ENCODE measurements at places on chromosomes 6 and 20.

DNA sequence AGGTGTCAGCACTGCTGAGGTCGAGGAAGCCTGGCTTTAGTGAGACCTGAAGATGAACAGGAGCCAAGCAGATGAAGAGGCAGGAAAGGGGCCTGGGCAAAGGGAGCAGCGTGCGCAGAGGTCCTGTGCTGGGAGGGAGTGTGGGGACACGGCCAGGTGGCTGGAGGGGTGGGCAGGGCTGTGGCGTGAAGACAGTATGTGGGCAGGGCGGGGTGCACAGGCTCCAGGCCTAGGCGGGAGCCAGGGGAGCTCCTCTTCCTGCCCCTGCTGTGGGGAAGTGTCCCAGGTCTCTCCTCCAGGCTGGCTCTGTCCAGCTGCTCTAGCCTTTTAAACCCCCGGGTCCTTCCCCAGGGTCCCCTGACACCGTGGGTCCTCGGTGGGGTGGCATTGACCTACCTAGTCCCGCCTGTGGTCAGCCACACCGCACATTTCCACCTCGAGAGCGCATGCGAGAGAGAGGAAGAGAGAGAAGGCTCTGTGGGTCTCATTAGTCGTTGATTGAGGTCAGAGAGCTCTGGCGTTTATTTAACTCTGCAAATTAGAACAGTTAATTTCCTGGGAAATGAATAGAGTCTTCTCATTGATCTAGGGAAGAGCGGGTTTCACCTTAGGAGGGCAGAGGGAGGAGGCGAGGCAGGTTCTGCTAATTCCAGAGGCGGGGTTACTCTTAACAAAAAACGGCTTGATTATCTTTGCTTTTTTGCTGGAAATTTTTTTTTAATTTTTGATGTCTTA is 68.8 kb downstream of the CDH4 start:
- H3K27me3 ChIP-seq: no peaks in the 10 kb centered on the region
- no peaks in the 10 kb centered on the region for H3K4me1 ChIP-seq
- DNase-seq: no peak
- no peak overlapping the region for H3K27ac ChIP-seq
- no peaks in the 10 kb centered on the region for H3K36me3 ChIP-seq

DNA sequence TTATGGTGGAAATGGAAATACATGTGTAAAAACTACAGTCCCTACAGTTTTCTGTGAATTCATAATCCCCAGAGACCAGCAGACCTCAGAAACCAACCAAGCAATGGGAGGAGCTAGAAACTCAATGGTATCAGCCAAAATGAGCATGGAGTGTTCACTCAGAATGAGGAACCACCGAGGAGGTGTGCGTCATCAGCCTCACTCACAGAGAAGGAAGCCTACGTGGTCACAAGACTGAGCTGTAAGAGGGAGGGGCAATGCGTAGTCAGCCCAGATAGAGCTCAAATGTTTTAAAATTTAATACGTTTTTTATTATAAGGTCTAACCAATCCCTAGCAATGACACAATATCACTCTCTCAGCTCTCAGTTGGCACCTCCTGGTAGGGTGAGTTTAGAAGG is 17.4 kb downstream of the MYLK4 start:
- no peaks in the 10 kb centered on the region for H3K27me3 ChIP-seq
- H3K4me1 ChIP-seq: no peaks in the 10 kb centered on the region
- H3K27ac ChIP-seq: no peak overlapping the region
- DNase-seq: peak; percentile 15
- H3K4me3 ChIP-seq: no peak overlapping the region
- H3K36me3 ChIP-seq: no peaks in the 10 kb centered on the region

- no peaks in the 10 kb centered on the region for H3K27me3 ChIP-seq
- H3K27ac ChIP-seq: no peak overlapping the region
- DNase-seq: no peak
- H3K36me3 ChIP-seq: peaks cover 44% of the 10 kb centered on the region
- H3K4me1 ChIP-seq: peaks cover 17% of the 10 kb centered on the region
These were observed 5.6 kb downstream of the PLAGL2 start for GRCh38 chr20:32201977-32202363.

GRCh38 chr20:57717797-57718196 is 8.0 kb upstream of the PMEPA1 start:
- no peak for DNase-seq
- H3K27ac ChIP-seq: no peak overlapping the region
- H3K36me3 ChIP-seq: no peaks in the 10 kb centered on the region
- H3K4me3 ChIP-seq: no peak overlapping the region
- no peaks in the 10 kb centered on the region for H3K27me3 ChIP-seq
- H3K4me1 ChIP-seq: no peaks in the 10 kb centered on the region

DNA sequence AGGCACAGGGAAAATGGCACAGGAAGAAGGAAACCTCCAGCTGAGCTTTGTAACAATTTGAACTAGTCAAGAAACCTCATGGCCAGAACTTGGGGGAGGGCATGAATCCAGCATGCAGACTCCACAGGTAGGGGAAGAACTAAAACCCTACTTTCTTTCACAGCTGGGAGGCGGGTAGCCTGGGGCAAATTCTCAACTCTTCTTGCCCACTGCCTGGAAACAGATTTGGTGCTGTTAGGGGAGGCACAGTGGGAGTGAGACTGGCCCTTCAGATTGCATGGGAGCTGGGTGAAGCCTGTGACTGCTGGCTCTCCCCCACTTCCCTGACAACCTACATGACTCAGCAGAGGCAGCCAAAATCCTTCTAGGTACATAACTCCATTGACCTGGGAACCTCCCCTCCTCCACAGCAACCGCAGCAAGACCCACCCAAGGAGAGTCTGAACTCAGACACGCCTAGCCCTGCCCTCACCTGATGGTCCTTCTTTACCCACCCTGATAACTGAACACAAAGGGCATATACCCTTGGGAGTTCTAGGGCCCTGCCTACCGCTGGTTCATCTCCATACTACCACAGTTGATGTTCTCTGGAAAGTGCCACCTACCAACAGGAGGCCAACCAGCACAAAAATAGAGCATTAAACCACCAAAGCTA is 37.2 kb upstream of the TRIM27 start:
- H3K27me3 ChIP-seq: no peaks in the 10 kb centered on the region
- H3K4me3 ChIP-seq: no peak overlapping the region
- H3K4me1 ChIP-seq: no peaks in the 10 kb centered on the region
- no peaks in the 10 kb centered on the region for H3K36me3 ChIP-seq
- no peak for DNase-seq

DNA sequence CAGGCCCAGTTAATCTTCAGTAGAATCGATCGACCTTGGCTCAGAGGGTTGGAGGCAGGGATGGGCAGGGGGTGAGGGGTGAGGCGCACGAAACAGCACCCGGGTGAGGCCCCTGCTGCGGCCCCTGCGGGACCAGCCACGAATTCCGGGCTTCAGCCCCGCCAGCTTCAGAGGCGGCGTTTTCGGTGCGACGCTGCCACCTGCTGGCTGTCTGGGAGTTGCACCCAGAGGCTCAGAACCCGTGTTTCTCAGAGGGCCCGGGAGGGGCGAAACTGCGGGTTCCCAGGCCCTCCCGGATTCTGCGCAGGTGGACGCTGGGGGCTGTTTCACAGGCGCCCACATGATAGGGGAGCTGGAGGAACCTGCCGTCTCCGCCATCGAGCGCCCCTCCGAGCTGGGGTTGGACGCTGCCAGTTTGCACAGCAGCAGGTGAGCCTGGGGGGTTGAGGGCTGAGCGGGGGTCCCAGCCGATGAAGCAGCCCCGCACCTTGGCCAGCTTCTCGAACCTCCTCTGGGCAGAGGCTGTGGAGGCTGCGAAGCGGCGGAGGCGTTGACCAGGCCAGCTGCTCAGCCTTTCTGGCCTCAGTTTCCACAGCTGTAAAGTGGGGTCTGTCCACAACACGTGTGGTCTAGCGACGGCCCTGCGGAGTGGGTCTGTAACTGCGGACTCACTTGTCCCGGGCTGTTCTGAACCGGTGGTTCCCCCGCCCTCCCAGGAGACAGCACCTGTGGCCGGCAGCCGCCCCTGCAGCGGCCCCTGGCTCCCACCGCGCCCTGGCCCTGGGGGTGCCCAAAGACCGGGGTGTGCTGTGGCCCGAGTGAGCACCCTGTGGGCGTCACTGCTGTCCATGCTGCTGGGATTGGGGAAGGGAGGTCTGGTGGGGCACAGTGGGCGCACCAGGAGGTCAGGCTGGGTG is 2.5 kb upstream of the BHLHE23 start:
- H3K27ac ChIP-seq: no peak overlapping the region
- peak overlapping the region; percentile 53 for H3K4me3 ChIP-seq
- DNase-seq: peak; percentile 74

- no peak overlapping the region for H3K4me3 ChIP-seq
- no peak for DNase-seq
- no peaks in the 10 kb centered on the region for H3K4me1 ChIP-seq
- H3K36me3 ChIP-seq: no peaks in the 10 kb centered on the region
- no peaks in the 10 kb centered on the region for H3K27me3 ChIP-seq
These were observed 125.6 kb downstream of the TSHZ2 start for GRCh38 chr20:53097791-53098190.

DNA sequence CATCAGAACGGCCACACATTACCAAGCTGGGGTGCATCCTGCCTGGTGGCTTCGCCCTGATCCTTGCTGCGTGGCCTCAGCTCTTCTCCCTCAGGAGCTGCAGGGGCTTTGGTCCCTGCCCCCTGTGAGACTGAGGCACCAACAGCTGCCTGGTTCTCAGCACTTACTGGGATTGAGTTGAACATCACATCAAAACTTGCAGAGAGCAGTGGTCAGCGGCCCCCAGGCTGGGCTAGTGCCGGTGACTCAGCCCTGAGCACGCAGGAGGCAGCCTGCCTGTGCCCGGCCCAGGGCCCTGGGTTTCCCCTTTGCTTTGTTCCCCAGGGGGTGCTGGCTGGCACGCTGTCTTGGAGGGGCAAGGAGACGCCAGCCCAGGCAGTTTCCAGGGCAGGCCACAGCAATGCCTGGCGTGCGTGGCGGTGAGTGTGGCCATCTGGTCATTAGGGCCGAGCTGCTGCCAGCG is 63.3 kb downstream of the DLL1 start:
- H3K27me3 ChIP-seq: peaks cover 15% of the 10 kb centered on the region
- no peaks in the 10 kb centered on the region for H3K36me3 ChIP-seq
- H3K4me3 ChIP-seq: no peak overlapping the region
- no peak overlapping the region for H3K27ac ChIP-seq

DNA sequence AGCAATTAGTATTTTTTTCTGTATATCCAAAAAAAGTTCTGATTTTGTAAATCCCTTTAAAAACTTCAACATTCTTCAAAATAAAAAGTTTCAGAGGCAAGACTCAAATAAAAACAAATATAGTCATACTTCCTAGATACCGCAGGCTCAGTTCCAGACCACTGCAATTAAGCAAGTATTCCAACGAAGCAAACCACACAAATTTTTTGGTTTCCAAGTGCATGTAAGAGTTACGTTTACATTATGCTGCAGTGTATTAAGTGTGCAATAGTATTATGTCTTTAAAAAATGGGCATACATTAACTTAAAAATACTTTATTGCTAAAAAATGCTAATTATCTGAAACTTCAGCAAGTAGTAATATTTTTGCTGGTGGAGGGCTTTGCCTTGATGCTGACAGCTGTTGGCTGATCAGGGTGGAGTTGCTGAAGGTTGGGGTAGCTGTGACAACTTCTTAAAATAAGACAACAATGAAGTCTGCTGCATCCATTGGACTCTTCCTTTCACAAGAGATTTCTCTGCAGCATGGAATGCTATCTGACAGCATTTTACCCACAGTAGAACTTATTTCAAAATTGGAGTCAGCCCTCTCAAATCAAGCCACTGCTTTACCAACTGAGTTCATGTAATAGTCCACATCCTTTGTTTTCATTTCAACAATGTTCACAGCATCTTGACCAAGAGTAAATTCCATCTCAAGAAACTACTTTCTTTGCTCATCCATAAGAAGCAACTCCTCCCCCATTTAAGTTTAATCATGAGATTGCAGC is 46.0 kb downstream of the PHIP start:
- H3K36me3 ChIP-seq: peaks cover 8% of the 10 kb centered on the region
- no peak overlapping the region for H3K27ac ChIP-seq
- no peaks in the 10 kb centered on the region for H3K27me3 ChIP-seq
- DNase-seq: no peak
- no peak overlapping the region for H3K4me3 ChIP-seq
- H3K4me1 ChIP-seq: no peaks in the 10 kb centered on the region

DNA sequence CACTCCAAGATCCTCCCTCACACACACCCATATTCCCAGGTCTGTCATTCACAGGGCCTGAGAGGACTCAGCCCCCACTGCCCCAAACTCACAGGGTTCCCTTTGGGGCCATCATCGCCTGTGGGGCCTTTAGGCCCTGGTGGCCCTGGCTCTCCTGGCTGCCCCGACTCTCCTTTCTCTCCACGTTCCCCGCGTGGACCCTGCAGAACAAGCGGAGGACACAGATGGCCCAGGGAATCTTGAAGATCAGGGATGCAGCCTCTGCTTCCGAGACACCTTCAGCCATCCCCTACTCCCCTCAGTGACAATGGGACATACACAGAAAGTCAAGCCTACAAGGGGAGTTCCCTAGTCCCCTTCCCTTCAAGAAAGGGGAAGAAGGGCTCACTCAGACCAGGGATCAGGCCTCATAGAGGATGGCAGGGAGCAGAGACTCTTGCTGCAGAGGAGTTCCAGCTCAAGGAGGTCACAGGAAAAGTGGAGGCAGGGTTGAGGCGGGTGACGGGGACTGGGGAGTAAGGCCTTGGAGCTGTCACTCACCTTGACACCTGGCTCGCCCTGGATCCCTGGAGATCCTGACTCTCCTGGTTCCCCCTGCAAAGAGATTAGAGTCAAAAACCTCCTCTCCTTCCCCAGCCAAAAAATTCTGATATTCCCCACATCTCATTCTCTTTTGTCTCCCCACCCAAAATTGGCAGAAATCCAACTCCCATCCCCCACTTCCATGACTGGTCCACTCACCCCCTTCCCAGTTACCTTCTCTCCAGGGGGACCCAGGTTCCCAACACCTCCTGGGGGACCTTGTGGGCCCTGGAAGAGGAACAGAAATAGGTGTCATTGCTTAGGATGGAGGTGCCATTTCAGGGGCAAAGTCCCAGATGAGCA is 22.7 kb downstream of the COL11A2 start:
- no peak for DNase-seq
- no peak overlapping the region for H3K27ac ChIP-seq
- H3K36me3 ChIP-seq: no peaks in the 10 kb centered on the region
- H3K27me3 ChIP-seq: peaks cover 50% of the 10 kb centered on the region
- no peaks in the 10 kb centered on the region for H3K4me1 ChIP-seq
- no peak overlapping the region for H3K4me3 ChIP-seq

DNA sequence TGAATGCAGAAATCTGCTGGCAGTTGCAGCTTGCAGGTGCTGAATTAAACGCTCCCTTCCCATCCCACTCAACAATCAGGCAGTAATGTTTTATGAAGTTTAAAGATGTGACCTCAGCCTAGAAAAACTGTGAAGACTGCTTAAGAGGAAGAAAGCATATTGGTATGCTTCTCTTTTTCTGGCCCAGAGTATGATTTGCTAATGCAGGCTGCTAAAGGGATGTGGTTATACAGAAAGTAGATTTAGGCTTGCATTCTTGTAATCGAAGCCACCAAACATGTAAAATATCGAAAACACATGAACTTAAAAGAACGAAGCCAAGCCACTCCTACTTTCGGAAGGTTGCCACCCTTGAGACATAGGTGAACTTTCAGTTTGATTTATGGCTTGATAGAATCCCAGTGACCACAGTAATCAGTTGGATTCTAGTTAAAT is 40.7 kb downstream of the MAP3K5 start:
- peak overlapping the region; percentile 71 for H3K27ac ChIP-seq
- peaks cover 57% of the 10 kb centered on the region for H3K4me1 ChIP-seq
- H3K27me3 ChIP-seq: no peaks in the 10 kb centered on the region
- no peak overlapping the region for H3K4me3 ChIP-seq

Data from T-cell (primary cell).